Left cardiac atrium (tissue), 4 donors: ENCODE measurements at places on chromosomes 6 and 20.

DNA sequence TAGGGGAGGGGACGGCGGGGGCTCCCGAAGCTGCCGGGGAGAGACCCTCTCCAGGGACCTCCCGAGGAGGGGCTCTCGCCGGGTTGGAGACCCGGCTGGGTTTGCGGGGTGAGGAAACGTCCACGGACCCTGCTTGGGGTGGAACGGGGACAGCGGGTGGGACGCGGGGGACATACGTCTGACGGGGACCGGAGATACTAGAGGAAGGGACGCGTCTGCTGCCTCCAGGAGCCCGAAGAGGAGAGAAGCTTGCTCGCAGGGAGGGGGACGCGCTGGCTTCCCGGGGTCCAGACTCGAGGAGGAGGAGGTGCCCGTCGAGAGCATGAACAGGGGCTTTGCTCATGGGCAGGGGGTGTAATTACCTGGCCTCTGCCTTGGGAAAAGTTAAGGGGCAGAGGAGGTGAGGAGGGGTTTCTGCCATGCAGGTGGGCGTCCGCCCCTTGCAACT lies 593 bp downstream of the DNMT3B start:
- no peak for DNase-seq

- DNase-seq, result no peak
Observed at GRCh38 chr6:107793191-107793590, 30.9 kb downstream of the SCML4 start.

DNA sequence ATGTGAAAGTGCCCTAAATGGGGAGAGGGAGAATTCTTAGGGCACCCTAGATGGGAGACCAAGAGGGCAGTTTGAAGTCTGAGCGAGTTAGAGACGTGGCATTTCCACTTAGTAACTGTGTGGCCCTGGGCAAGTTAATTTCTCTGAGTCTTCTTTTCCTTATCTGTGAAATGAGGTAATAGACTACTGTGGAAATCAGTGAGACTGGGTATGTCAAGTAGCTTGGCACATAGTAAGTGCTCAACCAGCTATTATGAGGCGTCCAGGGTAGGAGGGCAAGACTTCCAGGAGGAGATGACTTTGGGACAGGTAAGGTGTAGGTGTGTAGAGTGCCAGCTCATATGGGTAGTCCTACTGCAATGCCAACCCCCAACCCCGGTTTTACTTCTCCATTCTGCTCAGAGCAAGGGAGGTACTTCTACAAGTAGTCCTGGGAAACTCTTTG lies 770 bp downstream of the KIF3B start:
- no peak for DNase-seq

GRCh38 chr6:7628479-7628878 lies 38.5 kb downstream of the SNRNP48 start:
- no peak for DNase-seq

GRCh38 chr6:36076178-36077063 lies 48.8 kb downstream of the MAPK14 start:
- no peak for DNase-seq

DNA sequence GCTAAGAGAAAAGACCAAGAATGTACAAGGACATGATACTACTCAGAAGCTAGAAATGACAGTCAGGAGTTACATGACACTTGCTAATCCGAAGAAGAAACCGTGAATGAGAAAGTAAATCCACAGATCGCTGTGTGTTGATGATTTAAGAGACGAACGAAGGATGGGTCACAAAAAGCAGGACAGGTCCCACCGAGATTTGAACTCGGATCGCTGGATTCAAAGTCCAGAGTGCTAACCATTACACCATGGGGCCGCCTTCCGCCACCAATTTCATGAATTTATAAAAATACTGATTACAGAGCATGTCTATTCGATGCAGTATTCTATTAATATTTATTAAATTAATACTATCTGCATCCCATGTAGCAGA lies 54.0 kb upstream of the BTN3A2 start:
- no peak for DNase-seq

DNA sequence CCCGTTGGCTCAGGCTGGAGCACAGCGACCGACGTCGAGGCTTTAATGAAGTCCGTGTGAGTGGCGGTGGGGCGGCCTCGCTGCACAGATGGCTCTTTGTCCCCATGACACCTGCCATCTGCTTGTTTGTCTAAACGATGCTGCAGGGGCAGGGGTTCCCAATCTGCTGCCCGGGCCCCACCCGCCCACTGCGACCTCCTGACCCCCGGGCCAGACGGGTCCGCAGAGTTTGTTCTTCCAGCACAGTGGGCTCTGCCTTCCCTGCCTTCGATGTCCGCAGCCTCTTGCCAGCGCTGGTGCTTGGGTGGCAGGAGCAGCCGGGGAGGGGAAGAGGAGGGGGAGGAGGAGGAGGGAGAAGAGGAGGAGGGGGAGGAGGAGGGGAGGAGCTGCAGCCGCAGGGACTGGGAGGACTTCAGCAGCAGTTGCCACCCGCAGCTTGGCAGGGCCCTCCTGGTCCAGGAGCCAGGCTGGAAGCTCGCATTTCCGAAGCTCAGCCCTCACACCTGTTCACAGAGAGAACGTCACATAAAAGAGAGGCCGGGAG lies 210.0 kb downstream of the DLL1 start:
- peak; percentile 12 for DNase-seq

DNA sequence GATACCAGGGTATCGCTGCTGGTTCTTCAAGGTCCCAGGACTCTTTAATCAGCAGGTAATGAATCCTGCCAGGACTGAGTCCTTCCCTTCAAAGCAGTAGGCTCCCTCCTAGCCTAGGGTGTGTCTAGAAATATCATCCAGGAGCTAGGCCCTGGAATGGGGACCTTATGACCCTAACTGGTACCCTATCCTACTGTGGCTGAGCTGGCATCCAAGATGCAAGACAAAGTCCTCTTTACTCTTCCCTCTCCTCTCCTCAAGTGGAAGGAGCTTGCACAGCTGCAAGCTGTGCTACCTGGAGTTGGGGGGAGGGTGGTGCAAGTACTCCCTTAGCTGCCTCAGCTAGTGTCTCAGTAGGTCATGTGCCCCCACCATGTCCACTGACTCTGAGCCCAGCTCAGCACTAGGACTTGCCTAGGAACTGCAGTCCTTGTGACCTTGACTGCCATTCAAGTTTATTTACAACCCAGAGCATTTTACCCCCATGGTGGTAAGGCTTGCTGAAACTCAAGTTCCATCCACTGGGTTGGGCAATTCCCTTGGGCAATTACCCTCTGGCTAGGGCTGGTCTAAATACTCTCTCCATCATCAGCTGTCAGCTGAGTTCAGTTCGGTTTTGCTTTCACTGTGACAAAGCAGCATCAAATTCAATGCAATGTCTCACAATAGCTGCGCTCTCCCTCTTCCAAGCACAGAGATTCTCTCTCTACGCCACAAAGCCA lies 48.4 kb upstream of the TOP1 start:
- no peak for DNase-seq

DNA sequence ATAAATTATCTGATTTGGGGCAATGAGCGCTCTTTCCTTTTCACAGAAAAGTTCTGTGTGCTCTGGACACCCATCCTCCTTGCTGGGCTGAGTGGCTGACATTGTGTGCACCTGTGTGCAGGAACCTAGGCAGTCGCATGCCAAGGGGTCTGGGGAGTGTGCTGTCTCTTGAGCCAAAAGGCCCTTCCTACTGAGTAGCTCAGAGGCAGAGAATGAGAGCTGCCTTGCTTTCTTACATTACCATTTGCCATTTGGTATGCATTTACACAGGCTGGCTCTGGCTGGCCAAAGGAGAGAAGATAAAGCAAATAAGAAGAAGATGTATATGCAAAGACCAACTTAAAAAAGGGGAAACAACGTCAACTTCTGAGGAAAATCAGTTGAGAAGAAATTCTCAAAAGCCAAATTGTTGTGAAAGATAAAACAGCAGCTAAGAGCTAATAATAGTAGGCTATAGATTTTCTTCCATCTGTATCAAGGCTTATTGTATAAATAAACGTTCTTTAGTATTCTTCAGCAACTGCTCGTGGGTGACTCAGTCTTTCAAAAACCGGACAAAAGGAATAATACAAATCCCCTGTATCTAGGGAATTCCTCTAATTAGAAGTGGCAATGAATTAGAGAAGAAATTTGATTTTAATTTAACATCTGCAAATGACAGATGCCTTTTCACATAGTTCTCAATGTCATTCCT lies 121.9 kb downstream of the INSM1 start:
- no peak for DNase-seq

DNA sequence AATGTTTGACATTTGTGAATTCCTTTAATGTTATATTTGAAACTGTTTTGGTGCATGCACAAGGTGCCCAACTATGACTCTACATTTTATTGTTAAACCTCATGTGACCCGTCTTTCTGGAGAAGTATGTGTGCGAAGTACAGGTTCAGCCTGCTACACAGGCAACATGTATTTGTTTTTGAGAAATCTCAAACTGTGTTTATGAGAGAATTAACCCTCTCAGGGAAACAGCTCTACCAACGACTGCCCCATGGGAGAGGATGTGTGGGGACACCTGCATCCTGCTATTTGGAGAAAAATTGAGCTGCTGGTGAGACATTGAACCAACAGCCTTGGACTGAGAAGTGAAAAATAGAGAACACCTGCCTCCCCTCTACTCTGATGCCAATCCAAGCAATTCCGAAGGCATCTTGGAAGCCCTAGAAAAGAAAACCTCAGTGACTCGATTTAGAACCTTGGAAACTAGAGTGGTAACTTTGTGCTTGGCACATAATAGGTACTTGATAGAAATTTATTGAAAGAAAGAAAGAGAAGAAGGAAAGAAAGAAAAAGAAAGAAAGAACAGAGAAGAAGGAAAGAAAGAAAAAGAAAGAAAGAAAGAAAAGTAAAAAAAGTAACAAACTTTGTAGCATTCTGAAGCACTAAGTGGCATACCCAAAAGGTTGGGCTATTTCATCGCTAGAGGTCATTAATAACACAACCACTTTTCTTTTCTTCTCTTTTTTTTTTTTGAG lies 2.9 kb upstream of the AKAP12 start:
- DNase-seq, result no peak

DNA sequence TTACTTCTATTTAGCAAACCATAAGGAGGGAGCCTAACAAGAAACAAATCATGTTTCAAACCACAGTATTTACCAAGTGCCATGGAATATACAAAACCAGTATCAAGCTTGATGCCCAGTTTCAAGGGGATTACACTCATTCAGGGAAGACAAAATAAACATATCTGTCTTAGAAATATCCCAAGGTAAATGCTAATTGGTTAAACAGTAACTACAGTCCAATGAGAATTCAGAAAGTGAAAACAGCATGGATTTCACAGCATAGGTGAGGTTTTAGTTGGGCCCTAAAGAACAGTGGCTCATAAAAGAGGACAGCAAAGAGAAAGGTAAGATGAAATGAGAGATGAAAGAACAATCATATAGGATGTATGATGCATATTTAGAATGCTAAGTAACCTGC lies 110.3 kb downstream of the CHD6 start:
- no peak for DNase-seq

DNA sequence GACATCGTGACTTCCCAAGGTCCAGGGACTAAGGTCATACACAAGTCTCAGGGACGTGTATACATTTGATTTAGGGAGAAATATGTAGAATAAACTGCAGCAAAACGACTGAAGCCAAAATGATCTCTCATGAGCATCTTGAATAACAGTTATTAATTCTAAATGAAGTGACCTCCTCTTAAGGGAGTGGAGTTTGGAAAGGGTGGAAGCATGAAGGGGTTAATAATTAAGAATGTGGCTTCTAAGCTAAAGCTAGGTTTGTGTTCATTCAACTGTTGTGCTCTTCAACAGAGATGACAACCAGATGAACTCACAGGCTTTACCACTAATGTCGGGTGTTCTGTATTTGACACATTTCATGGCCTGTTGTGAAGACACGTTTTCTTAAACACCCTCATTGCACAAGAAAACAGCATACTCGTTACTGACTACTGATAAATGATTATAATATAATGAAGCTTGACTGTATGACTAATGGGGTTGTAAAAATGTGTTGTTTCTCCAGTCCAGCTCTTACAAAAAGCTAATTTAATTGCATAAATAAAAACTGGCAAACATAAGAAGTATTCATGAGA lies 1.5 kb downstream of the PPP1R14C start:
- DNase-seq, result no peak

GRCh38 chr20:59780494-59781185 lies 152.8 kb downstream of the SYCP2 start:
- DNase-seq, result no peak

- no peak for DNase-seq
Observed at GRCh38 chr20:38106461-38106860, 58.6 kb downstream of the TGM2 start.
